ENCODE measurements at places on chromosomes 3 and 15.

DNA sequence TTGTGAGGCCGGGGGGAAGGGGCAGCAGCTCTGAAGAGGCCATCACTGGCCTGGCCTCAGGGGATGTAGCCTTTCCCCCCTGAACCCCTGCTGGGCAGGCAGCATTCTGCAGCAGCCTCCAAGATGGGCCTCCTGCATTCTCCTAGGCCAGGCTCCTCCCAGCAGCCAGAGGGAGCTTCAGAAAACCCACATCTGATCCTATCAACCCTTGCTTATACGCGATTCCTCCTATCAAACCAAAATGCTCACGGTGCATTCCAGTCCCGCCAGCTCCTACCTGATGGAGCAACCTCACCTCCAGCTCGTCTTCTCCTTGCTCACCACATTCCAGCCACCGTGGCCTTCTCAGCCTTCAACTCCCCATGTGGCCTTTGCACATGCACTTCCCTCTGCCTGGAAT, 85.7 kb downstream of the MEGF11 start:
- no peak for DNase-seq

GRCh38 chr15:98650417-98651035, 2.2 kb downstream of the IGF1R start:
- no peak for DNase-seq

GRCh38 chr3:159805411-159805772, 183.2 kb upstream of the IL12A start:
- no peak for DNase-seq

DNA sequence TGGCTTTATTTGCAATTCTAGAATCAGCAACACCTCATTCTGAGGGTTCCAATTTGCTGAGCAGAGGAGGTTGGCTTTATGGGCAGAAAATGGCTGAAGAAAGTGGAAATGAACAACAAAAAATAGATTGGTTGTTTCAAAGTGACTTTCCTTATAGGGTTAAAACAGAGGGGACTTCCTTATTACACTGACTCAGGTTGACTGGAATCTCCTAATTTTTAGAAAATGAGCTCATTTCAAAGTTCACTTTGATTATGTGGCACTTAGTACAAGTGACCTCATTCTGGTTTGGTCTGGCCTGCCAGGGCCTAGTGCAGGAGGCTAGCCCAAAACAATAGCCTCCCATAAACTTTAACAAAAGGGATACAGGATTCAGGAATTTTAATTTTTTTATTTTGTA, 41.4 kb downstream of the NFKBIZ start:
- no peak for DNase-seq

- DNase-seq: no peak
These were observed at the start of gene FYCO1 for GRCh38 chr3:45995236-45996192. Gene FYCO1 (minus strand): TSS chr3:45995824. CDS start chr3:45984910, 10,914 bp downstream.

DNA sequence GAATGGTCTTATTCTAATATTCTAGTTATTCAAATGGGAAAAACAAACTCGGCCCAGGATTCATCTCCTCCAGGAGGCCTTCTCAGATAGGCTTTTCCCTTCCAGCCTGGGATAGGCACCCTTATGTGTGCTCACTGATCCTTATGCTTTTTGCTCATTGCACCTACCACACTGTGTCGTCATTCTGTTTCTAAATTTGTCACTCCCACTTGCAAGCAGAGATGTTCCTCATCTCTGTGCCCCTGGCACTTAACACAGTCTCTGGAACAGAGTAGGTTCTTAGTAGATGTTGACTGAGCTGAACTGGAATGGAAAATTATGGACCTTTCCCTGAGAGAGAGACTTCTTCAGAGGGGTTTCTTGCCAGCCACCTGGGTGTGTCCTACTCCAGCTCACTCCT, 18.7 kb upstream of the SPG11 start:
- no peak for DNase-seq

DNA sequence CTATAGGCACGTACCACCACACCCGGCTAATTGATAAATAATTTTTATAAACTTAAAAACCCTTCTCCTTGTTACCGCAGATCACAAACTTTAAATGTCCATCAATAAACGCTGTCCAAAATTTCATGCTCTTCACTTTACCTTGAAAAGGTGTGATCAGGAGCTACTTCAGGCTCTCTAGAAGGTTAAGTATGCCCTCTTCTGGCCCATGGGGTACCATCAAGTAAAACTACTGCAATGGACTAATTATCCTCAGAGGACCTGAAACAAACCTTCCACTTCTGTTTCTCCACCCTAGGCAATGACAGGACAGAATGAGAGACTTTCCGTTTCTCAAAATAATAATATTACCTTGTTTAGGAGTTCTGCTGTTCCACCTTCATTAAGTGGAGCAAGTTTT, 9.2 kb downstream of the LZTFL1 start:
- DNase-seq: no peak

GRCh38 chr3:97291901-97292300, 472.7 kb upstream of the ARL6 start:
- no peak for DNase-seq

DNA sequence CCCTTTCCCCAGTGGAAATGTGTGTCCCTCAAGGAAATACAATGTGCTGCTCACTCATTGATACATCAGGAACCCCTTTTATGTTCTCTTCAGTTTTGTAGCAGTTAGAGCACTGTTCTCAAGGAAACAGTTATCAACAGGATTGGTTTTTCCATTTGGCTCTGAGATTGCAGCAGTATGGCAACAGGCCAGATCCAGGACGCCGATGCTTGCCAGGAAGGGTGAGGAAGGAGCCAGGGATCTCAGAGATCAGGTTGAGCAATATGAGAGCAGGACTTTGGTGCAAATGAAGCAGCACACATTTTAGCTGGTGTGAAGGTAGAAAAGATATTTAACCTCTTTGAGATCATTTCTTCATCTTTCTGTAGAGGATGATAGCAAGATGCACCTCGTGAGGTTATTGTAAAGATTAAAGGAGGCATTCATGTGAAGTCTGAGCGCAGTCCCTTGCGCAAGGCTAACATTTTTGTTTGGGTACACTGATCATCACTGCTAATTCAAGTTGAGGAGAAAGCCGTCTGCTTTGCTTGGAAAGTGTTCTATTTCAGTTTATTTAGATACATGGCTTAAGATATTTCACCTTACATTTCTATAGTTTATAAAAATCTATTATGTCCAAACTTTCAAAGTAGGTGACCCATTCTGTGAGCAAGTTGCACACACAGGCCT, 68.5 kb downstream of the KCNH8 start:
- DNase-seq: no peak

GRCh38 chr3:124657138-124657537, 73.1 kb upstream of the UMPS start:
- no peak for DNase-seq

DNA sequence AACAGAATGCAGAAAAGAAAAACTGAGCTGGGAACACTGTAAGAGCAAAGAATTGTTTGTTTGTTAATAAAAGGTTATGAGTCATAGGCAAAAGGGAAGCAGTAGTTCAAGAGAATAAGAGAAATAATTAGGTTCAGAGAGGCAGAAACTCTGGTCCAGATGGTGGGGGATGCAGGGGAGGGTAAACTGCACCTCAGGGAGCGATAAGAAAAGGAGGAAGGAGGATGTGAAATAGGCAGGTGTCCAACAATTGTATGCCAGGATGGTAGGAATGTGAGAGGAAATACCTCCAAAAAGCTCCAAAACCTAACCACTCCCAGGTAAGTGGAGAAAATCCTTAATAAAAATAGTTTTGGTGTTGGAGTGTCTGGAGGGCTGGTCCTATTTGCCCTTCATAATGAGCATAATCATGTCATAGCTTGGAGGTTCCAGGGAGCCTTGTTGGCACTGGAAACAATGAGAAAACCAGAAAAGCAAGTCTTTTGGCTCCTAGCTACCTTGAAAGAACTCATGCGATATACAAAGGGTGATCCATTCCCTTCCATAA, 405.4 kb upstream of the TBL1XR1 start:
- peak; percentile 70 for DNase-seq

- DNase-seq: no peak
These were observed 831 bp upstream of the KAT2B start for GRCh38 chr3:20039466-20039764.

- no peak for DNase-seq
These were observed 59.3 kb downstream of the C3orf85 start for GRCh38 chr3:109195815-109196214.

- DNase-seq: no peak
These were observed 8.1 kb upstream of the MAP6D1 start for GRCh38 chr3:183833516-183833915.

DNA sequence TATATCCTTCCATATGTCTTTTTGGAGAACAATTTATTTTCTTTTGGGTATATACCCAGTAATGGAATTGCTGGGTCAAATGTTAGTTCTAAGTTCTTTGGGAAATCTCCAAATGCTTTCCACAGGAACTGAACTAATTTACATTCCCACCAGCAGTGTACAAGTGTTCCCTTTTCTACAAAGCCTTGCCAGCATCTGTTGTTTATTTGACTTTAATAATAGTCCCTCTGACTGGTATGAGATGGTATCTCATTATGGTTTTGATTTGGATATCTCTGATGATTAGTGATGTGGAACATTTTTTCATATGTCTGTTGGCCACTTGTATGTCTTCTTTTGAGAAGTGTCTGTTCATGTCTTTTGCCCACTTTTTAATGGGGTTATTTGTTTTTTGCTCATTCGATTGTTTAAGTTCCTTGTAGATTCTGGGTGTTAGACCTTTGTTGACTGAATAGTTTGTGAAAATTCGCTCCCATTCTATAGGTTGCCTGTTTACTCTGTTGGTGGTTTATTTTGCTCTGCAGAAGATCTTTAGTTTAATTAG, 48.4 kb downstream of the TMEM45A start:
- DNase-seq: no peak

DNA sequence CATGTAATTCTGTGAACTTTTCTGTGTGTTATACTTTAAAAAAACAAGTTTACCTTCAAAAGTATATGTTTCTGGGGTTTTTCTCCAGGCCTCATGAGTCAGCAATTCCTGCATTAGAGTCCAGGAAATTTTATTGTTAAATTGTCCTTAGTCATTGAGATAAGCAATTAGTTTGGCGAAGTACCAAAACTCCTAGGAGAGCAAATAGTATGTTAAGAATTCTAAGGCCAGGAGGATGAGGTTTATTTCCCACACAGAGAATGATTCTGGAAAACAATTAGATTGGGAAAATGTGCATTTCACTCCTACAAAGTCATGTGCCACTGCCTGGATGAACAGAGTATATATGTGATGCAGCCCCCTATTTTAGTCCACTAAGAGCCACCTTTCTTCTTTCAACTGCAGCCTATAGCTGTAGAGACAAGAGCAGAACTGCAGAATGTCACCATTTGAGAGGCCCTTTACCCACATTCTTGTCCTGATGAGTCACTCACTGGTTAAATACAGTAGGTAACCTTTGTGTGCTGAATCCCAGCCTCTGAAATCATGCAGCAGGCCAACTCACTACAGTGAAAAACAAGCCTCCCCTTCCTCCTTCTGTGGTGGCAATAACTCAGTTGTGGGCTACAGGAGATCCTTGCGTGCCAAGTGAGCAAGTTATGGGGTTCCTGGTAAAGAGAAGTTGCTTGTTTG, 452.8 kb upstream of the THBS1 start:
- no peak for DNase-seq
